ENCODE measurements at places on chromosomes 1 and 21. TPM values are rescaled to one million over a fixed set of nuclear protein-coding genes. Genes with fewer than 3 reads are reported as not detected.

EIF2D gene
- total RNA-seq: 35.5 TPM

PROK1 gene
- total RNA-seq: not detected

GRCh38 chr1:231806623-231807495, 180.3 kb downstream of the DISC1 start:
- no peak overlapping the region for H3K4me3 ChIP-seq
- H3K27me3 ChIP-seq: no peaks in the 10 kb centered on the region
- H3K36me3 ChIP-seq: peaks cover 6% of the 10 kb centered on the region
- H3K4me1 ChIP-seq: peaks cover 3% of the 10 kb centered on the region
- no peak for DNase-seq

KRTAP13-1 gene
- total RNA-seq: not detected

GRCh38 chr1:36089393-36090121, 865 bp downstream of the ADPRS start:
- no peaks in the 10 kb centered on the region for H3K27me3 ChIP-seq
- peak overlapping the region; percentile 94 for H3K4me3 ChIP-seq
- peaks cover 29% of the 10 kb centered on the region for H3K36me3 ChIP-seq
- no peak overlapping the region for H3K27ac ChIP-seq
- DNase-seq: peak; percentile 27

TNN gene
- total RNA-seq: 1.3 TPM

GRCh38 chr1:182688436-182689205, 4.2 kb upstream of the RGS8 start:
- H3K4me1 ChIP-seq: no peaks in the 10 kb centered on the region
- no peaks in the 10 kb centered on the region for H3K36me3 ChIP-seq
- no peak overlapping the region for H3K27ac ChIP-seq
- DNase-seq: no peak

- no peaks in the 10 kb centered on the region for H3K27me3 ChIP-seq
- H3K4me3 ChIP-seq: no peak overlapping the region
- peak overlapping the region; percentile 66 for H3K27ac ChIP-seq
- H3K4me1 ChIP-seq: no peaks in the 10 kb centered on the region
Measured at GRCh38 chr1:93692451-93692861, 10.8 kb upstream of the BCAR3 start.

PKP1 gene
- total RNA-seq: 0.88 TPM

VANGL2 gene
- 13.9 TPM for total RNA-seq

SPRR2F gene
- total RNA-seq: not detected

MX2 gene
- total RNA-seq: 12.8 TPM

- H3K27ac ChIP-seq: no peak overlapping the region
- H3K27me3 ChIP-seq: no peaks in the 10 kb centered on the region
- DNase-seq: no peak
- no peak overlapping the region for H3K4me3 ChIP-seq
- H3K36me3 ChIP-seq: no peaks in the 10 kb centered on the region
- H3K4me1 ChIP-seq: peaks cover 30% of the 10 kb centered on the region
Measured at GRCh38 chr1:206713070-206713469, 28.4 kb downstream of the MAPKAPK2 start.

PRDM16 gene
- 21.3 TPM for total RNA-seq

DNA sequence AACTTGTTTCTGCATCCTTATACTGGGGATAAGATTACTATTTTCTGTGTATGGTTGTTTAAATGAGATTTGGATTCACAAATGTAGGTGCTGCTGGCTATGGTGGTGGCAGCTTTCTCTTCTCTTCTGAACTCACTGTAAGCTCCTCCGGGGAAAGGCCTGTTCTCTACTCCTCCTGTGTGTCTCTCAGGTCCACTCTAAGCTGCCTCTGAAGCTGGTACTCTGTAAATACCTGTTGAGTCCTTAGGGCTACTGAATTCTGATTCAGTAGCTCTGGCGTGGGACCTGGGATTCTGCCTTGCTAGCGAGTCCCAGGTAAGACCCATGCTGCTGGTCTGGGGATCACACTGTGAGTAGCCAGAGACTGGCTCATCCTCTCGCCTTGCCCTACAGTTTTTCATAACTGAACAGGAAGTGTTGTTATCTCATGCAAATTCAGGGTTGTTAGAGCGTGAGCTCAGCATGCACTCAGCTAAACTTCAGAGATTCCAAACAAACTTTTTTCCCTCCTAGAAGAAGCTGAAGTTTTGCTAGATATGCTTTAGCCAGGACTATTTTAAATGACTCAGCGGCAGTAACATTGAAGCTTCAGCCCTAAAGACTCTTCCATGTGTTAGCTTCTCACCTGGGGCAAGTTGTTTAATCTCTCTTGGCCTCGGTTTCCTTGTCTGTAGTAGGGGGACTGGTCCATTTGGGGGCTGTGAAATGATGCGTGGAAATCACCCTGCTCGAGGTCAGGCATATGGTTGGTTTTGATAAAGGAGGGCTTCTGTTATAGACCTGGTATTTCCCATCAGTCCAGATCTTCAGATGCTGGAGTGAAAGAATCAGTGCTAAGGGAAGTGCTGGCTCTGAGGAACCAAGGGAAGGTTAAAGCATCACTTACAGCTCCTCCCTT, 271.5 kb upstream of the TMEM51 start:
- no peaks in the 10 kb centered on the region for H3K27me3 ChIP-seq
- DNase-seq: peak; percentile 22
- H3K4me3 ChIP-seq: no peak overlapping the region
- H3K4me1 ChIP-seq: peaks cover 5% of the 10 kb centered on the region
- H3K36me3 ChIP-seq: no peaks in the 10 kb centered on the region

DNA sequence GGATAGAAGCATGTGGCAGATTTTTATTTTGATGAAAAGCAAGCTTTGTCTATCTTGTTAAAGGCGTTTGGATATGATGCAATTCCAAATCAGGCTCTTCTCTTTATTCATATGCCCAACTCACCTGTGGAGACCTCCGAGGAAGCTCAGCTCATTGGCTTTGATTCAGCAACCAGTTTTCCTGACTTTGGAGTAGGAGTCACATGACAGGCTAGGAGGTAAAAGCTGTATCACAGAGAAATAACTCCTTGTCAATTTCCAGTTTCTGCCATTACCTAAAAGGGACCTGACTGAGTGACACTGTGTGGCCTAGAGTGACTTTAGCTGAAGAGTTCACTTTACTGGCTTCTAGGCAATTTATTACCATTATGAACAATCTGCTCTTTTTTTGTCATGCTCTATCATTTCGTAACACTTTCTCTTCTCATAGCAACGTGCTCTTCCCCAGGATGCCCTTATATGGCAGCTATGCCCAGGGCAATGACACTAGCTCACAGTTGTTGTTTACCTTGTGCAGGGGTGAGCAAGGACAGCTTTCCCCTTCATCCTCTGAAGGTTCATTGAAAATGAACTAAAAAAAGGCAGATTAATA, 107.2 kb downstream of the KCNK1 start:
- no peak for DNase-seq
- no peak overlapping the region for H3K4me3 ChIP-seq
- no peaks in the 10 kb centered on the region for H3K27me3 ChIP-seq

PITHD1 gene
- 55.7 TPM for total RNA-seq

TMCC2 gene
- 27.0 TPM for total RNA-seq

GRCh38 chr1:75482951-75483350, 128.0 kb downstream of the SLC44A5 start:
- no peaks in the 10 kb centered on the region for H3K4me1 ChIP-seq
- no peak overlapping the region for H3K27ac ChIP-seq
- H3K4me3 ChIP-seq: no peak overlapping the region
- no peaks in the 10 kb centered on the region for H3K36me3 ChIP-seq

CYP4A22 gene
- total RNA-seq: 0.18 TPM

DNA sequence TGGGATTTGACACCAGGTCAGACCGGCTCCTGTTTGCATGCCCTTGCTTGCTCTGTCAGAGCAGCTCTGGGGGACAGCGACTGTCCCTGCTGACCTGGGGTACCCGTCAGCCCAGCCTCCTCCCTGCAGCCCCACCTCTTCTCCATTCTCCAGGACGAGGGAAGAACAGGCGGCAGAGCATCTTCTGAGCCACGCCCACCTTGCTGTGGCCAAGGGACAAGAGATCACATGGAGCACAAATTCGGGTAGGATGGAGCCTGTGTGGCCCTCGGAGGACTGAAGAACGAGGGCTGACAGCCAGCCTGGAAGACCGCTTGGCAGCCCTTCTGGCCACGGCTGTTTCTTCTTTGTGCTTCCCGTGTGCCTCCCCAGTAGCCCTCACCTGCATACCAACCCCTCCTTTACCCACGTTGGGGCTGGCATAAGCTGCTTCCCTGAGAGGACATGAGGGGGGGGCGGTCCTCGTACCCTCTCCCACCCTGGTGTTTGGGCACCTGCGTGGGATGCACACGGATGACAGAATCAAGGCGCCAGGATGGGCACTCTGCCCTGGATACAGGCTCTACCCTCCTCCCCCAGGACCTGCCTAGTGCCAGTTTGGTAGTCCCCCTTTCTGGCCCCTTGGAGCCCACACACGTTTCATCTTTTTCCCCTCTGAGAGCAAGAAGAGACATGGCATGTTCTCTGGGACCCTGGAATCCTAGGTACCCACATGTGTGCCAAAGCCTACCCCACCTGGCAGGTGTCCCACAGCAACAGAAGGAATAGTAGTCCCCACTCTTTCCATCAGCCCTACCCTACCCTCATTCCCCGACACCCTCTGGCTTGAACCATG, 26.9 kb downstream of the CDK18 start:
- H3K27ac ChIP-seq: no peak overlapping the region
- H3K4me1 ChIP-seq: no peaks in the 10 kb centered on the region

DNA sequence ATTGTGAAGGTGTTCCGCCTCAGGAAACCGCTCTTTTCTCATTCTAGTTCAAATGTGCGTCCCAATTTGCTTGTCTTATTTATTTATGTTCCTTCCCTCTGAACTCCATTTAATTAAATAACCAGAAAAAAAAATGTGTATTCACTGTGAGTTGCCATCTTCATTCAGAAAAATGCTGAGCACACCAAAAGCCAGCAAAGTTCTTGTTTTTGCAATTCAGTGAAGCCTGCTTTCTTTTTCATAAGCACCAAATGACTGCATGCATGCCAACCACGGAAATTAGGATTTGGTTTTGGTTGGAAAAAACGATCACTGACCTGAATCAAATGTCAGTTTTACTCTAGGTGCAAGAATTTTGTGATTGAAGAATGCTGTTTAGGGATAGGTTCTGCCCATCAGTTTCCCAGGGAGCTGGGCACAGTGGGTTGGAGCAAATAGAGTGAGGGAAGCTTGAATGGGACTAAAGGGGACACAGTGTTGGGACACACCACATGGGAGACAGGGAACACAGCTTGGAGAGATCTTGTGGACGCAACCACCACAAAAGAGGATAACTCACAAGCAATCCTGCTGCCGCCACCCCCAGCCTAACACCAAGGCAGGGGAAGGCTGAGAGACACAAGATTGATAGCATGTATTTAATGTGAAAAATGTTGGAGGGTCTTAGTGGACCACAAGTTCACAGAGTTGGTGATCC, 183.4 kb upstream of the GALNT2 start:
- no peak overlapping the region for H3K4me3 ChIP-seq
- H3K27ac ChIP-seq: no peak overlapping the region
- DNase-seq: no peak
- peaks cover 3% of the 10 kb centered on the region for H3K27me3 ChIP-seq

VASH2 gene
- total RNA-seq: 1.7 TPM

CHI3L2 gene
- 30.1 TPM for total RNA-seq

DNA sequence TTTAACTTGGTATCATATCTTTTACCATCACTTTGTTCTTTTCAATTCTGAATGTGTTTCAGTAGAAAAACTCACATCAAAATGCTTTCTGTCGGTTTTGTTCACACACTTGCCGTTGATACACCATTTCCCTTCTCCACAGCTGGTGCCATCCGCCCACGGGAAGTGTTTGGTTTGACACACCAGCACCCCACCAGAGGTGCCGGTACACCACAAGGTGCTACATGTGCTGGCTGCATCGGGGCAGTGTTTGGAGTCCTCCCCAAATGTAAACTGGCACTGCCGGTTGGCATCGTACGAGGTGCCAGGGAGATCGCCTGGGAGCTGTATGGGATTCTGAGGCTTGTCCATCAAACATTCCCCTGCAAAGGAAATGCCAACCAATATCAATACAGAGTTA, 5.0 kb downstream of the ADAMTS1 start:
- H3K4me1 ChIP-seq: peaks cover 16% of the 10 kb centered on the region
- no peaks in the 10 kb centered on the region for H3K27me3 ChIP-seq
- no peak for DNase-seq
- H3K4me3 ChIP-seq: no peak overlapping the region
- H3K36me3 ChIP-seq: peaks cover 23% of the 10 kb centered on the region

DNA sequence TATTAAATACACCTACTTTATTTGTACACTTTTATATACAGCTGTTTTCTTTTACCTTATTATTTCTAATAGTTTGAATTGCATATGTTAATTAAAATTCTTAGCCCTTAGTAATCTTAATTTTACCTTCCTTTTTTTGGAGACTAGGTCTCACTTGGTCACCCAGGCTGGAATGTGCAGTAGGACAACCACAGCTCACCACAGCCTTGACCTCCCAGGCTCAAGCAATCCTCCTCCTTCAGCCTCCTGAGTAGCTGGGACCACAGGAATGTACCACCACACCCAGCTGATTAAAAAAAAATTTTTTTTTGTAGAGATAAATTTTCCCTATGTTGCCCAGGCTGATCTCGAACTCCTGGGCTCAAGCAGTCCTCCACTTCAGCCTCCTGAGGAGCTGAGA, 15.0 kb upstream of the SDC3 start:
- no peak for DNase-seq
- no peaks in the 10 kb centered on the region for H3K4me1 ChIP-seq
- H3K27me3 ChIP-seq: no peaks in the 10 kb centered on the region

DNA sequence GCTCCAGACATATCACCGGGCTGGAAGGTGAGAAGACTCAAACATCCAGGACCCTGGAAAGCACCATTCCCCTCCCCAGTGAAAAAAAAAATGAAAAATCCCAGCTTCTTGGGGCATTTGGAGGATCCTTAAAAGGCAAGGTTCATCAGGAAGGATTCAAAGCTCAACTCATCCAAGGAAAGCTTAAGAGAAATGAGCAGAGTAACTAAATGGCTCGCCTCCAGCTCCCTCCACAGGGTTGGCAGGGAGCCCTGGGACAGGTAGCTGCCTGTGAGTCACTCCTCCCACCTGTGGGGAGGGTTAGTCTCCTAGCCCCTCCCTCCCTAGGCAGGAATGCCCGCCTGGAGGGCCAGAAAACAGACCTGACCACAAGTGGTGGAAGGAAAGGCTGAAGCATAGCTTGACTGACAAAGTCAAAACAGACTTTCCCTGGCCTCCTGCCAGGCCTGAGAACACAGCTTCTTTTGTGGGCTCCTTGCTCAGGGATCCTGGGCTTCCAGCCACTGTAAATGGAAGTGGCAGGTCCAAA, 712 bp upstream of the LAMB3 start:
- H3K4me3 ChIP-seq: no peak overlapping the region
- H3K4me1 ChIP-seq: peaks cover 19% of the 10 kb centered on the region
- H3K27ac ChIP-seq: no peak overlapping the region
- H3K36me3 ChIP-seq: no peaks in the 10 kb centered on the region

GRCh38 chr1:25243907-25244306, 3.3 kb downstream of the RSRP1 start:
- H3K4me1 ChIP-seq: peaks cover 14% of the 10 kb centered on the region
- H3K27ac ChIP-seq: no peak overlapping the region
- no peak overlapping the region for H3K4me3 ChIP-seq
- H3K36me3 ChIP-seq: peaks cover 15% of the 10 kb centered on the region
- DNase-seq: no peak

Data from lung (tissue), 17 donors.